GM04503 (cell line): ENCODE measurements at places on chromosomes 13 and 19.

- no peak for DNase-seq
These were observed 36.8 kb upstream of the SEMA6B start for GRCh38 chr19:4596033-4596904.

- no peak for DNase-seq
These were observed 42.5 kb downstream of the STARD13 start for GRCh38 chr13:33242984-33243617.

DNA sequence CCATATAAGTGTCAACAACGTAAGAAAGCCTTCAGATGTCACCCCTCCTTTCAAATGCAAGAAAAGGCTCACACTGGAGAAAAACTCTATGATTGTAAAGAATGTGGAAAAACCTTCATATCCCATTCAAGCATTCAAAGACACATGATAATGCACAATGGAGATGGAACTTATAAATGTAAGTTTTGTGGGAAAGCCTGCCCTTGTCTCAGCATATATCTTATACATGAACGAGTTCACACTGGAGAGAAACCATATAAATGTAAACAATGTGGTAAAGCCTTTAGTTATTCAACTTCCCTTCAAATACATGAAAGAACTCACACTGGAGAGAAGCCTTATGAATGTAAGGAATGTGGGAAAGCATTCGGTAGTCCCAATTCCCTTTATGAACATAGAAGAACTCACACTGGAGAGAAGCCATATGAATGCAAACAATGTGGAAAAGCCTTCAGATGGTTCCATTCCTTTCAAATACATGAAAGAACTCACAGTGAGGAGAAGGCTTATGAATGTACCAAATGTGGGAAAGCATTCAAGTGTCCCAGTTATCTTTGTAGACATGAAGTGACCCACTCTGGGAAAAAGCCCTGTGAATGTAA is 11.1 kb downstream of the ZNF844 start:
- no peak for DNase-seq

DNA sequence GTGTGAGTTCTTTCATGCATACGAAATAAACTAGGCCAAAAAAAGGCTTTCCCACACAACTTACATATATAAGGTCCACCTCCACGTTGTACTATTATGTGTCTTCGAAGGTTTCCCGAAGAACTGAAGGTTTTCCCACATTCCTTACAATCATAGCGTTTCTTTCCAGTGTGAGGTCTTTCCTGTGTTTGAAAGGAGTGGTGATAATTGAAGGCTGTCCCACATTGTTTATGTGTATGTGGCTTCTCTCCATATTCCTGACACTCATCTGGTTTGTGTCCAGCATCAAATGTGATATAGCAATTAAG is 14.6 kb downstream of the ZNF442 start:
- DNase-seq: no peak

DNA sequence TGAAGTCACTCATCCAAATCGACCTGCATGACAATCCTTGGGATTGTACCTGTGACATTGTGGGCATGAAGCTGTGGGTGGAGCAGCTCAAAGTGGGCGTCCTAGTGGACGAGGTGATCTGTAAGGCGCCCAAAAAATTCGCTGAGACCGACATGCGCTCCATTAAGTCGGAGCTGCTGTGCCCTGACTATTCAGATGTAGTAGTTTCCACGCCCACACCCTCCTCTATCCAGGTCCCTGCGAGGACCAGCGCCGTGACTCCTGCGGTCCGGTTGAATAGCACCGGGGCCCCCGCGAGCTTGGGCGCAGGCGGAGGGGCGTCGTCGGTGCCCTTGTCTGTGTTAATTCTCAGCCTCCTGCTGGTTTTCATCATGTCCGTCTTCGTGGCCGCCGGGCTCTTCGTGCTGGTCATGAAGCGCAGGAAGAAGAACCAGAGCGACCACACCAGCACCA is 5.9 kb downstream of the SLITRK5 start:
- DNase-seq: no peak

DNA sequence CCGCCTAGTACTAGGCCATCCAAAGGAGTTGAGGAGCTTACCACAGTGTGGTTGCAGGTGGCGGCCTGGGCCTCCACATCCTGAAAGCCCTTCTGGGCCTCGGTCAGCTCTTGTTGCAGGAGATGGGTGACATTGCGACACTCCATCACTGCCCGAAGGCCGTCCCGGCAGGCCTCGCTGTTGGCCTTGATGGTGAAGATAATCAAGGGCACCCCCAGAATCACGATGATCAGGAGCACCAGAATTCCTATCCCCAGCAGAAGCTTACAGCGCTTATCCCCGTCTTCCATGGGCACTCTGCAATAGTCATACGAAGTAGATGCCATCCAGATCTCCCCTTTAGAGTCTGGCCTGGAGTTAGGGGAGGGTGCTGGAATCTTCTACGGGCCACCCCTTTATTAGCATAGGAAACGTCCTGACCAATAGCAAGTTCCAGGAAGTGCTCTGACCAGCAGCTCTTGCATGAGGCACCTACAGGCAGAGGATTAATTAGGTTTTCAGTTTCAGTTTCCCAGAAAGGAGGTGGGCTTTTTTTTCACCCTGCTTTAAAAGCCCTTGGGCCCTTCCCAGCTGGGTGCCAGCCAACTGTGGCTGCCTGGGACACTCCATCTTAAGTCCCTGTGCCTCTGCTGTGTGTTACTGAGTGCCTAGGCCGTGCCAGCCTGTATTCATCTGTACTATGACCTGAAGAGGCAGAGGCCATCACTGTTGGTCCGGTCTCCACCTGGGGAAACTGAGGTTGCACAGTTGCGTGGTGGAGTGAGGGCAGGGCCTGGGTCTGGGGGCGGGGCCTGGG is at the start of gene BST2:
Gene BST2 (minus strand): TSS at position 381 of the 796 bp plus-strand sequence. CDS start 55 bp downstream, at position 326.
- no peak for DNase-seq

- no peak for DNase-seq
These were observed 718 bp downstream of the CDK8 start for GRCh38 chr13:26254583-26255111.

DNA sequence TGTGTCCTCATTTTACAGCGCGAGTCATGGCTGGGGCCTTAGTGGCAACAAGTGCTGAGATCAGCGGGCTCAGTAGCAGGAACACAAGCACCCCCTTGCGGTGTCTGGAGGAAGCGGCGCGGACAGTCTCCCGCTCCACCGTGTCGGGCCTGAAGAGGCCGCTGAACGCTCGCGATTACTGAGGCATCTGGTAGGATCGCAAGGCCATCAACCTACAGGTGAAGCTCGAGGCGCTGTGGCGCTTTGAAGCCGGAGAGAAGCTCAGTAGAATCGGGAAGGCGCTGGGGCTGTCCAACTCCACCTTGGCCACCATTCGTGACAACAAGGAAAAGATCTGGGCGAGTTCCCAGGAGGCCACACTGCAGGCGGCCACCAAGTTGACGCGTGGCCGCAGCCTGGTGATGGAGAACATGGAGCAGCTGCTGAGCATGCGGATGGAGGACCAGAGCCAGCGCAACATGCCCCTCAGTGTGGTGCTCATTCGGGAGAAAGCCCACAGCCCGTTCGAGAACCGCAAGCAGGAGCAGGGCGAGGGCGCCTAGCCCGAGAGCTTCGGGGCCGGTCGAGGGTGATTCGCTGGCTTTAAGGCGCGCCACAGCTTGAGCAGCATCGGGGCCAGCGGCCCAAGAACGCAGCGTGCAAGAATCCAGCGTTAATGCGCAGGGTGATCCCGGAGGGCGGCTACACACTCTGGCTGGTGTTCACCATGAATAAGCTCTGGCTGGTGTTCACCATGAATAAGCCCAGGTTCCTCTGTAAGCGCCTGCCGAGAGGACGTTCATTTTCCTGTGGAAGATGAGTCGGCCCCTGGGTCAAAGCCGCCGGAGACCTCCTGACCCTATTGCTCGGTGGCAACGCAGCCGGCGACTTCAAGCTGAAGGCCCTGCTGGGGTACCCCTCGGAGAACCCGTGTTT is 8.3 kb upstream of the MZF1 start:
- DNase-seq: peak; percentile 49

GRCh38 chr19:3396881-3397265 is 30.5 kb downstream of the NFIC start:
- no peak for DNase-seq

GRCh38 chr13:36736119-36736726 is 62.4 kb downstream of the SERTM1 start:
- no peak for DNase-seq
